NCI-H345 (cell line): ENCODE measurements at places on chromosomes 13 and 19.

GRCh38 chr19:48403606-48404005 is 10.1 kb downstream of the GRIN2D start:
- peak; percentile 14 for DNase-seq

- DNase-seq, result no peak
Measured at GRCh38 chr19:57599377-57599760, 316 bp upstream of the ZNF530 start.

- no peak for DNase-seq
Measured at GRCh38 chr19:39398297-39398864, 7.2 kb downstream of the MED29 start.

GRCh38 chr13:27415116-27415515 is 9.3 kb upstream of the GTF3A start:
- DNase-seq, result no peak

DNA sequence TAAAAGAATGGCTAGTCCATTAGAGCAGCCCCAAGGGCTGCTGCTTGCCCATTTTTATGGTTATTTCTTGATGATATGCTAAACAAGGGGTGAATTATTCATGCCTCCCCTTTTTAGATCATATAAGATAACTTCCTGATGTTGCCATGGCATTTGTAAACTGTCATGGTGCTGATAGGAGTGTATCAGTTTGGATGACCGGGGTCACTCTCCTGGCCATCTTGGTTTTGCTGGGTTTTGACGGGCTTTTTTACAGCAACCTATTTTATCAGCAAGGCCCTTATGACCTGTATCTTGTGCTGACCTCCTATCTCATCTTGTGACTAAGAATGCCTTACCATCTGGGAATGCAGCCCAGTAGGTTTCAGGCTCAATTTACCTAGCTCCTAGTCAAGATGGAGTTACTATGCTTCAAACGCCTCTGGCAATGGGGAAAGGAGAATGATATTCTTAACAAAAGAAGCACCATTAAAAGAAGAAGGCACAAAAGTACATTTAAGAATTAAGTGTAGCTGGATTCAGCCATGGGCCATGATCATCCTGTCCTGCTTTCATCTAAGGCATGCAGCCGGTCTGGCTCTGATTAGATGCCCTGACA is 1156.0 kb downstream of the PCDH9 start:
- DNase-seq, result no peak

DNA sequence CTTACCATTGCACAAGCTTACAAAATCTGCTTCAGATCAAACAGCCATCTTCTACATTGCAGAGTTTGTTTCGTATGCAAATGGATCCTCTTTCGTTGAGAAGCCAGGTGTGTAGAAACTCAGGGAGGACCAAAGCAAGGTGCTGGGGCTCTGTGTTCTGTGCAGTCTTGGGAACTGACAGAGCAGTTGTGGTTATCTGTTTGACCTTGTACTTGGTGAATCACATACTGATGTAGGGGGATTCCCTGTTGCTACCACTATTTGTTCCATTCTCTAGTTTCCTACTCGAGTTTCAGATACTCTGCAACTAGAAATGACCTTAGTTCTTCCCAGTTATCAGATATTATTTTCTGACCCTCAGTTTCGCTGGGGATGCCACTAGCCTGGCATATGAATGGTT is 95.2 kb upstream of the CLDN10 start:
- no peak for DNase-seq

DNA sequence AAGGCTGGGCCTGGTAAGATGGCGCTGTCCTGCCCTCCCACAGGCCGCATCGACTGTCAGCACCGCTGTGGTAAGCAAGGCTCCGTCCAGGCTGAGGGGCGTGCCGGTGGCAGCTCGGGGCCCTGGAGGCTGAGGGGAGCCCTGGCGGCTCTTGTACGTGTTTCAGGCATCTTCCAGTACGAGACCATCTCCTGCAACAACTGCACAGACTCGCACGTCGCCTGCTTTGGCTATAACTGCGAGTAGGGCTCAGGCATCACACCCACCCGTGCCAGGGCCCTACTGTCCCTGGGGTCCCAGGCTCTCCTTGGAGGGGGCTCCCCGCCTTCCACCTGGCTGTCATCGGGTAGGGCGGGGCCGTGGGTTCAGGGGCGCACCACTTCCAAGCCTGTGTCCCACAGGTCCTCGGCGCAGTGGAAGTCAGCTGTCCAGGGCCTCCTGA is 1.2 kb downstream of the IZUMO4 start:
- no peak for DNase-seq

- peak; percentile 50 for DNase-seq
Measured at GRCh38 chr19:2495130-2495641, 19.3 kb downstream of the GADD45B start.

GRCh38 chr13:75760131-75761021 is 124.2 kb downstream of the LMO7 start:
- DNase-seq, result peak; percentile 82

GRCh38 chr13:39362652-39363381 is 240.2 kb downstream of the LHFPL6 start:
- no peak for DNase-seq

GRCh38 chr13:75485286-75486062 is 3.5 kb upstream of the TBC1D4 start:
- DNase-seq, result no peak

- DNase-seq, result no peak
Measured at GRCh38 chr13:80501556-80501955, 160.6 kb upstream of the SPRY2 start.

DNA sequence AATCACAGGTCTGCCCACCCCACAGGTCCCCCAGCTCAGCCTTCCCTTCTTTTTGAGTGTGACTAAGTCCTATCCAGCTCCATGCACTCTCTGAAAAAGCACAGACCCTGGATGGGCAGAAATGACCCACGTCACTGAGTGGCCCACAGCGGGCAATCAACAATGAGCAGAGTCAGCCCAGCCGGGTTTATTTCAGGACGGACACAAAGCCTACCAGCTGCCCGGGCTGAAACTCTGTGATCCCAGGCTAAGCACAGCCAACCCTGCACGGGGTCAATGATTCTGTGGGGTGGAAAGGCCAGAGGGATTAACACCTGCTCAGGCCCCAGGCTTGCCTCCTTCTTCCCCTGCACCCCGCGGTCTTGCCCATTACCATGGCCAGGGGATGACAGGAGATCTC is 8.4 kb downstream of the NAPA start:
- DNase-seq, result no peak

- DNase-seq, result no peak
Measured at GRCh38 chr13:33244907-33245287, 40.7 kb downstream of the STARD13 start.
